ENCODE measurements at places on chromosomes 16 and 17.

DNA sequence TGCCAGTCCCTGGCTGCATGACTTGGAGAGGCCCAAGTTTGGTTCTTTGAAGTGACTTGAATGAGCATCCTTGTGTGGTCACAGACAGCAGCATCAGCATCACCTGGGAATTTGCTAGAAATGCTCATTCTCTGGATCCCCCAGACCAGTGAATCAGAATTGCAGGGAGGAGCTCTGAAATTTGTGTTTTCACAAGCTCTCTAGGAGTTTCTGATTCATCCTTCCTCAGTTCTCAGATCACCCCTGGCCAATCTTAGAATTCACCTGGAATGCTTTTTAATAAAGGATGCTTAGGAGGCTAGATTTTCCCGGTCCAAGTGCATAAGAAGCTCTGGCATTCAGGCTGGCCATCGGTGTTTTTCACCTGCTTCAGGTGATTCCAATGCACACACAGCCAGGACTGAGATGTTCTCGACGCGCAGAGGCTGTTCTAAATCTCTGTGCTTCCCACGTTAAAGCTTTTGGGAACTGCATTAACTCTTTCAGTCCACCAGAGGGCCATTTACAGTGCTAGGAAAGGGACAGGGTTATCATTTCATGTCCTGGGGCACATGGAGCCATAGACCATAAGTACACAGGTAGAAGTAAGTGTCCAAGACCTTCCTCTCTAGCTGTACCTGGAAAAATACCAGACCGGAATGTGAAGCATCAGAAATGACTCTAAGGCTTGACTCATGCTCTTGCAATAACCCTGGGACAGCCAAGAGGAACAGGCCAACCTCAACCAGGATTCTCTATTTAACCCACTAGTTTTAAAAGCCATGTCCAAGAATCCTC is 85.7 kb upstream of the XYLT1 start:
- DNase-seq: no peak

DNA sequence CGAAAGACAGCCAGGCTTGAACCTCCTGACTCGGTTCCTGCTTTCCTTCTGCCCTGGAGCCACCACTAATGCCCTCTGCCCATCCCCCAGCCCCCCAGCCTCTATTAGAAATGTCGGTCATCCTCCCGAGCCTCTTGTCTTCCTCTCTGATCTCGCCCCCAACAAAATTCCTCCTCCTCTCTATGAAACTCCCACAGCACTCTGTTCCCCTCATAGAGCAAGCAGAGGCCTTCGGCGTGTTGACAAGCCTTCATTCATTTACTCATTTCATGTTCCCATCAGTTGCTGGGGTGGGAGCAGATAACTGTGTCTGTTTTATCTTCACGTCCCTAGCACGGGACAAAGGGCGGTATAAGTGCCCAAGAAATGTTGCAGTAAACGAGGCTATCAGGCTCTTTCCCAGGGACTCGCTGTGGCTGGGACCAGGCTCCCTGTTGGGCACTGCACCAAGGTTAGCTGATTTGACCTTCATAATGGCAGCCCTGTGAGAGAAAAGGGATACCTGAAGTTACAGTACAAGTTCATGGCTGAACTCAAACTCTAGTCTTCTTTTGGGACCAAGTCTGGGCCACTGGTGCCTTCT is 7.8 kb downstream of the FBXL19 start:
- DNase-seq: no peak

- no peak for DNase-seq
Observed at GRCh38 chr16:11692171-11692570, 23.9 kb downstream of the SNN start.

DNA sequence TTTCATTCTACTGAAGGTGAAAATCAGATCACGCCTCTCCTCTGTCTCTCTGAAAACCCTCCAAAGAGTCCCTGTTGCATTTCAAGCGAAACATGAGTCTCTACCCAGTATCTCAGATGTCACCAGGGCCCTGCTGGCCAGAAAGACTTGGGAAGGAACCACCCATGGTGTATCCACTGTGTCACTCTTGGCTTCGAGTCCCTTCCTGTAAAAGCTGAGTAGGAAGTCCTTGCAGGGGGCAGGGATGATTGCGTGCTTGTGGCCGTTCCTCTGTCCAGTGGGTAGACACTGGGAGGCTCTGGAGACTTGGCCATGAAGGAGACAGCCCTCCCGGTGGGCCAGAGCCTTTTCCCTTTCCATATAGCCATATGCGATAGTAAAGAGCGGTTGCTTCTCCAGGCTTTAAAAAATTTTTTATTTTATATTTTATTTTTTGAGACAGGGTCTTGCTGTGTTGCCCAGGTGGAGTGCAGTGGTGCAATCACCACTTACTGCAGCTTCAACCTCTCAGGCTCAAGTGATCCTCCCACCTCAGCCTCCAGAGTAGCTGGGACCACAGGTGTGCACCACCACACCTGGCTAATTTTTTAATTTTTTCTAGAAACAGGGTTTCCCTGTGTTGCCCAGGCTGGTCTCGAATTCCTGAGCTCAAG is 19.0 kb upstream of the RMI2 start:
- no peak for DNase-seq

- no peak for DNase-seq
Observed at GRCh38 chr16:81861503-81861902, 82.4 kb downstream of the PLCG2 start.

DNA sequence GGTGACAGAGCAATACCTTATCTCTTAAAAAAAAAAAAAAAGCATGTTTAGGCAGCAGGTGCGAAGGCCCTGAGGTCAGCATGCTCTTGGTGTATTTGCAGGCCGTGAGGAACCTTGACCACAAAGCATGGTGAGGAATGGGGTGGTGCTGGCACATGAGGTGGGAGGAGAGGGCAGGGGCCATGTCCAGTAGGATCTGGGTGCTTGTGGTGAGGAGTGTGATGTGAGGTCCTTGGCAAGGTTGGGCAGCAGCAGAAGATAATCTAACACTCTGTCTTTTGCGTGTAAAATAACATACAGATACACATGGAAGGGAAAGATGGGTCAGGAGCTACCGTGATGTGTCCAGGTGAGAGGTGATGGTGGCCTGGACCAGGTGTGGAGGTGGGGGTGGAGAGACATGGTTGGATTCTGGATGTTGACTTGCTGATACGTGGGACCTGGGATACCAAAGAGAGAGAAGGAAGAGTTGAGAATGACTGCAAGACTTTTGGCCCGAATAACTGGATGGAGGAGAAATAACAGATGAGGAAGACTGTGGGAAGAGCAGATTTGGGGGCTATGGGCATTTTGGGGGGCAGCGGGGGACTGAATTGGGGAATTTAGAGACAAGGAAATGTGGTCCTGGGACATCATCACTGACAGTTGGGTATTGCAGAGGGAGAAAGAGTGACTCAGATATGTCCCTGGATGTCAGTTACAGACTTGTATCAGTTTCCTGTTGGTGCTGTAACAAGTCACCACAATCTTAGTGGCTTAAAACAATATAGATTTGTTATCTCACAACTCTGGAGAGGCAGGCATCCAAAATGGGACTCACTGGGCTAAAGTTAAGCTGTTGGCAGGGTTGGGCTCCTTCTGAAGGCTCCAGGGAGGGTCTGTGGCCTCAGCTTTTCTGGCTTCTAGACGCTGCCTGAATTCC is 274.9 kb downstream of the HAPSTR1 start:
- DNase-seq: no peak

DNA sequence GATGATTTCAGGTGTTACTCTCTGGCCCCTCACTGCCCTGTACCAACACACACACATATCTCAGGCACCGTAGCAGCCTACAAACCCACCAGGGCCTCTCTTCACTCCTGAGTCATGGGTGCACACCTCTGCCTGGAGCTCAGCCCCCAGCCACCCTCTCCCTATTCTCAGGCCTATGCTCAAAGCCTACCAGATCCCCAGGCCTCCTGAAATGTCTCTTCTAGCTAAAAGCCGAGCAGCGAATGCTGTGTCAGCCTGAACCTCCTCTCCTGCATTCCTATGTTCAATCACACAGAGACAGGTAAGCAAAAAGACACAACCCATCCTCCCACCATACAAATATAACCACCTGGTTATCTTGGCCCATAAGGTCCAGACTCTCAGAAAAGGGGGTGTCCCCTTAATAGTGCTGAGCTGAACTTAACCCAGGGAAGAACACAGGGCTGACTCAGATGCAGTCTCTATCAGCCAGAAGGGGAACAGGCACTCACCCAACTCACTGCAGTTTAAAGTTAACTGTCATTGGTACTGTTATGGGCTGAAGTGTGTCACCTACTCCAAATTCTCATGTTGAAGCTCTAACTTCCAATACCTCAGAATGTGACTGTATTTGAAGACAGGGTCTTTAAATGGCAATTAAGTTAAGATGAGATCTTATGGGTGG is 62.0 kb upstream of the TEKT3 start:
- no peak for DNase-seq

DNA sequence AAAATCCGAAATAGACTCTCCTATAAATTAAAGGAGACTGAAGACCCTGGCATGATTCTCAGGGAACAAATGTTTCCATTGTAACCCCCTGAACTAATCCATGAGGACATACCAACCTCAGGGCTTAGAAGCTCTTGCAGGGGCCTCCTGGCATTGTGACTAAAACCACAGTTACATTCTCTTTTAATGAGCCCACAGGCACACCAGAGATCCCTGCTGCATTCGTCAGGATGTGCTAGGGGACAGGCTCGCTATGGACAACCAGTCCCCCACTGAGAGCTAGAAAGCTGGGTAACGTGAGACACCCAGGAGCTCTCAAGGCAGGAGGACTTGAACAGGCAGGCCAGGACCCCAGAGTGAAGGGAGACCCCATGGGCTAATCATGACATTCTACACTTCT is 140.6 kb upstream of the TNRC6C start:
- no peak for DNase-seq

- DNase-seq: no peak
Observed at GRCh38 chr17:62172492-62173291, 107.6 kb upstream of the MED13 start.

GRCh38 chr17:60153606-60154390 is 4.0 kb downstream of the CA4 start:
- DNase-seq: no peak

- no peak for DNase-seq
Observed at GRCh38 chr17:66524877-66525276, 222.5 kb downstream of the PRKCA start.

- no peak for DNase-seq
Observed at GRCh38 chr17:31515267-31515666, 123.8 kb downstream of the RAB11FIP4 start.

- DNase-seq: no peak
Observed at GRCh38 chr16:78852081-78852635, 748.4 kb downstream of the MAF start.

GRCh38 chr17:8953156-8953885 is 12.2 kb downstream of the PIK3R5 start:
- DNase-seq: peak; percentile 35

GRCh38 chr17:68328676-68329075 is 37.4 kb downstream of the ARSG start:
- no peak for DNase-seq

DNA sequence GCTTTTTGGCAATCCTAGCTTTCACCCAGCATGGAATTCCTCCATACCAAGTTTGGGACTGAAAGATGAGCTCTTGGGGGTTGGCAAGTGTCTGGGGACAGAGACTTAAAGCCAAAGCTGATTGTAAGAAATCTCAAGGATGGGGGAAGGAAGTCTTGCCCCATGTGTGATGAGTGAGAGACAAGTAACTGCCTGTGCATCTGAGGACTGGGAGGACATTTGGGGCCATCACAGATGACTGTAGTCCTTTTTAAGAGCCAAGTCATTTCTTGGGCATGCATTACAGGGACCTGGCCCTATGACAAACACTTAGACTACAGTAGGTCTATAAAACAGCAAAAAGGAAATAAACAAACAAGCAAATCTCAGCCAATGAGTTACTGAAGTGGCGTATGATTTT is 36.3 kb upstream of the CCL2 start:
- DNase-seq: no peak

DNA sequence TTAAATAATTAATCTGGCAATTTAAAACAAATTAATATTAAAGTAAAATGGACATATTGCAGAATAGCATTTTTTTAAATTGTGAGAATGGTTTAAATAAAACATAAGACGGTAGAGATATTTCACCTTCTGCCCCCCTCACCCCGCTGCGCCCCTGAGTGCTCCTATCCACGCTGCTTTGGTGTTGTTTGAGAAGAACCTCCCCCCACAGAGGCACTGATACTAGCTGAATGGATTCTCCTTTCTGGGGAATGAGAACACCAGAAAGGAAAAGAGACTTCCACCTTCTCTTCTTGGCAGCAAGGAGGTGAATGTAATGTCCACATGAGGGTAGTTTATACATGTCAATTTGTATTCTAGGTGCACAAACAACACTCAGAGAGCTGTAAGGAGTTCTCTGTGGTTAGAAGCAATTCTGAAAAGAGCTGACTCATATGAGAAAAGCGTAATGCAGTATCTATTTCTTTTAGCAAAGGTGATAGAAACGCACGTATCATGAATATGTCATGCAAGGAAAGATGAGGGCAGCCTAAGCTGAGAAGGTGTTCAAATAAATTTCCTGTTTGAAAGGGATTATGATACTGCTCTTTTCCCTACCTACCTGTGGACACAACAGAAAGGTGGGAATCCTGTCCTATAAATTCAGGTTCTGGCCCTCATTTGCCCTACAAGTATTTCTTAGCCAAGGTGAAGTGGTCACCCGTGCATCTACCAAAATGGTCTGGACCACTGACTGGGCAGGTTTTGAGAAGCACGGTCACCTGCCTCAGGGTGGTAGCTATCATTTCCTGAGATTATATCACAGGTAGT is 126.9 kb downstream of the PARN start:
- no peak for DNase-seq

GRCh38 chr16:58843675-58844074 is 109.6 kb upstream of the GOT2 start:
- DNase-seq: no peak

DNA sequence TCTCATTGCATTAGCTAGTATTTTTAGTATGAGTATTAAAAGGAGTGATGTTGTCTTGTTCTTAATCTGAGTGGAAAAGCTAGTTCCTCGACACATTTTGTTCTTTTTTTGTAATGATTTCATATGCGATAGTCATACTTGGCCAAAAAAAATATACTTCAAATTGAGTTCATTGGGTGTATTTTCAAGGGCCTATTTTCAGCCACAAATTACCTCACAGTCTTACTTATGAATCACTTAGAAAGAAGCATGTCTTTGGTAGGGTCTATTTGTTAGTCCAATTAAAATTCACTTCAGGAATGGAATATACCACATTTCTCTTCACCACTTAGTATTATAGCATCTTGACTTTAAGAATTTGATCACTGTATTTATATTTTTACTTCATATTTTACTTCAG is 337.2 kb downstream of the CDH11 start:
- no peak for DNase-seq

DNA sequence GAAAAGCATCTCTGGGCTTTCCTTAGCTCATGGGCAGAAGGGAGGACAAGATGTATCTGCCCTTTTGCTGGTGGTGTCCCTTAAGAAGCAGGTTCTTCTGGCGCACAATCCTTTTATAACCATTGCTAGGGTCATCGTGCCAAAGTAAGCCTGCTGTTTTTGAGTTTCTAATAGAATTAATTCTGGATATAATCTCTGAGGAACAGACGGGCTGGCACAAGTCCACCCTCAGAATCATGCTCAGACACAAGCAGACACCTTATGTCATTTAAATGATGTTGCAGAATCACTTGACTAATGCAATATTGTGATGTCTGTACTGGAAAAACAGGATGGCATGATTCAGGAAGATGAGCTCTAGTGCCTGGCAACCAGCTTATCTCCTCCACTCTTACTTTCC is 18.8 kb upstream of the MMD start:
- DNase-seq: no peak

All from effector memory CD8-positive, alpha-beta T cell (primary cell).